Progenitor cell of endocrine pancreas (in vitro differentiated cells): ENCODE measurements at places on chromosomes 5 and 9.

- DNase-seq: no peak
Measured at GRCh38 chr5:135399794-135400542, 937 bp upstream of the MACROH2A1 start.

GRCh38 chr9:121233906-121234831 is 32.5 kb upstream of the RAB14 start:
- DNase-seq: no peak

GRCh38 chr5:65876970-65877369 is 49.4 kb upstream of the ERBIN start:
- DNase-seq: no peak

DNA sequence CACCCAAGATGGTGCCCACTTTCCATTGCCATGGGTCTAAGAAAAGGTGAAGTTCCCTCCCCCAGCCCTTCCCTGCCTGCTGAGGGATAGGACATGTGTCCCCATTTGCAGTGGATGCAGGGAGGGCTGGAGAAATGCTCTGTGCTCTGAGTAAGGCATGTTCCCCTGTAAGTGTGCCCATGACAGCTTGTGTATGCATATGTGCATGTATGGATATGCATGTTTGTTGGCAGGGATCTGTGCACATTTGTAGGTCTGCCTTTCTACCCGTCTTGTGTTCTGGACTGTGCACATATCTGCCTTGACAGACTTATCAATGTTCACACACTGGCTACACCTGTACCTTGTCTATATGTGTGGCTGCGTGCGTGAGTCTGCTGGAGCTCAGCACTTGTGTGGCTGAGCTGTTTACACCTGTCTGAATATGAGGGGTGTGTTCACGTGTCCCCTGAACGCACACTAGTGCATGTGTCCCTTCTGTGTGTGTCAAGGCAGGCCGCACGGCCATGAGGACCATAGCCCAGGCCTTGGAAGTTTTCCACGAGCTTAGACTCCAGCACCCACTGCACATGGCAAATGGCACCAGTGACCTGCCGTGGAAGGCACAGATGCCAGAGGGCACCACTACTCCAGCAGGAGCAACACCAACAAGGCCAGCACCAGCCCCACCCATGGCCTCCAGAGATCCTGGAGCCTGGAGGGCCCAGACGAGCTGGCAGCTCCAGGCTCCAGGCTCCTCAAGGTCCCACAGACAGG is 27.4 kb upstream of the TTLL11 start:
- no peak for DNase-seq

DNA sequence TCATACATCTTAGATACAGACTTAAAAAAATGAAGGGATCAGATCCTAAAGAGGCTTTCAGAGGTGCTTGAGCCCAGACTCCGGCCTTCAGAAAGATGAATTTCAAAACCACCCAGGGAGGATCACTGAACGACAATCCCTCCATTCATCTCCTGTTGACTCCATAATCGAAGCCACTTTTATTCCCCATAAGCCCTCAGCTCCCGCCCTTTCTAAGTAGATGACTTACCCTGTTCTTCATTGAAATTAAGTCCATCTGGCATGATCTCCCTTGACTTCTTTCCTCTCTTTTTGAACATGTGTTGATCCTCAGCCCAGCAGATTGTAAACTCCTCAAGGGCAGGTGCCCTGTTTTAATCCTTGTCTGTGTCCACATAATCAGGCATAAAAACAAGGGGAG is 50.8 kb upstream of the ASTN2 start:
- no peak for DNase-seq

GRCh38 chr5:180170810-180171567 is 38.0 kb downstream of the RASGEF1C start:
- DNase-seq: no peak

DNA sequence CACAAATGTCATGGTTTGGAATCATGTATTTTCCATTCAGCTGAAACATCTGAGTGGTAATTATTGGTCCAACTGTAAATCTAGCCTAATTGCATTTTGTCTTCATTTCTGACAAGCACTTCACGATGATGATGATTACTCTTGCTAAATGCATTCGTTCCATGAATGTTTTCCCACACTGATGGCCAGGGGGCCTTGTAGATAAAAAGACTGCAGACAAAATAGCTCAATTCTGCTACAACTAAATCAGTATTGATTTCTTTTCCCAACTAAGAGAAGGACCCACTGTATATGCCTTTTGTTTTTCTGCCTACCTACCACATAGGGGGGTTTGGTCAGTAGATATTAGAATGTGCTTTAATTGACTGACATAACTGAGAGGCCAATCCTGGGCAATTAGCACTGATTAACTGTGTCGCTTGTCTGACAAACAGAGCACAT is 1351.3 kb upstream of the NUDT12 start:
- DNase-seq: no peak

GRCh38 chr5:53089481-53089991 is 20.0 kb downstream of the MOCS2 start:
- DNase-seq: no peak

GRCh38 chr5:10583663-10584572 is 20.0 kb downstream of the ANKRD33B start:
- DNase-seq: no peak

- DNase-seq: no peak
Measured at GRCh38 chr5:73298772-73299630, 126.0 kb downstream of the TMEM174 start.

GRCh38 chr9:105297442-105298075 is 53.1 kb downstream of the SLC44A1 start:
- DNase-seq: no peak

- no peak for DNase-seq
Measured at GRCh38 chr9:98445576-98445975, 190.1 kb upstream of the TBC1D2 start.

GRCh38 chr9:114218264-114219120 is 63.2 kb downstream of the COL27A1 start:
- no peak for DNase-seq

- no peak for DNase-seq
Measured at GRCh38 chr5:143309661-143310431, 93.6 kb downstream of the NR3C1 start.

GRCh38 chr5:45779874-45780671 is 83.9 kb upstream of the HCN1 start:
- no peak for DNase-seq

- no peak for DNase-seq
Measured at GRCh38 chr9:34994900-34995669, 5.5 kb downstream of the DNAJB5 start.

- no peak for DNase-seq
Measured at GRCh38 chr9:12798066-12798770, 23.4 kb downstream of the LURAP1L start.

DNA sequence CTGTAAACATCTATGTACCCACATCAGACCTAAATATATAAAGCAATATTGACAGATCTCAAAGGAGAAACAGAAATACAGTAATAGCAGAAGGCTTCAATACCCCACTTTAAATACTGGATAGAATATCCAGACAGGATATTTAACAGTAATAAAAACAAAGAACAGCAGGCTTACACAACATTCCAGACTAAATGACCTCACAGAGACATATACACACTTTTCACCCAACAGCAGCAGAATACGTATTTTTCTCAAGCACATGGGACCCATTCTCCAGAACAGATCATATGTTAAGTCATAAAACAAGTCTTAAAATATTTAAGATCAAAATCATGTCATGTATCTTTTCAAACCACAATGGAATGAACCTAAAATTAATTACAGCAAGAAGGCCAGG is 76.8 kb downstream of the CAMSAP1 start:
- no peak for DNase-seq

DNA sequence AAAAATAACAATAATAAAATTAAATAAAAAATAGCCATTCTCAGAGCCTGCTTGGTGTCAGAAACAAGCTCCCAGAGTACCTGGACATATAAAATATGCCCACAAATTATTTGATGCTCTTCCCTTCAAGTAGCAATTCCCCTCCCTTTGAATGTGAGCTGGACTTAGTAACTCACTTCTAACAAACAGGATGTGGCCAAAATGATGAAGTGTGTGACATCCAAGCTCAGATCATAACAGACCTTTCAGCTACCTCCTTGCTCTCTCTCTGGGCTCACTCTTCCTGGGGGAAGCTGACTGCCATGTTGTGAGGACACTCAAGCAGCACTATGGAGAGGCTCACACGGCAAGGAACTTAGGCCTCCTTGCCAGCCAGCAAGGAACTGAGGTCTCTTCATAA is 69.0 kb downstream of the SPRY4 start:
- no peak for DNase-seq

- DNase-seq: no peak
Measured at GRCh38 chr5:69211200-69211599, 21.8 kb downstream of the CENPH start.
